ENCODE measurements at places on chromosomes 16 and 17.

- no peaks in the 10 kb centered on the region for H3K36me3 ChIP-seq
- no peaks in the 10 kb centered on the region for H3K4me1 ChIP-seq
- H3K27ac ChIP-seq, result no peak overlapping the region
- peak; percentile 17 for DNase-seq
- no peak overlapping the region for H3K4me3 ChIP-seq
Observed at GRCh38 chr17:2952174-2952845, 111.1 kb downstream of the OR1D5 start.

GRCh38 chr16:10862438-10862837 lies 14.6 kb upstream of the CIITA start:
- H3K27ac ChIP-seq, result no peak overlapping the region
- no peak for DNase-seq
- H3K4me3 ChIP-seq, result no peak overlapping the region
- no peaks in the 10 kb centered on the region for H3K27me3 ChIP-seq
- H3K36me3 ChIP-seq, result no peaks in the 10 kb centered on the region

DNA sequence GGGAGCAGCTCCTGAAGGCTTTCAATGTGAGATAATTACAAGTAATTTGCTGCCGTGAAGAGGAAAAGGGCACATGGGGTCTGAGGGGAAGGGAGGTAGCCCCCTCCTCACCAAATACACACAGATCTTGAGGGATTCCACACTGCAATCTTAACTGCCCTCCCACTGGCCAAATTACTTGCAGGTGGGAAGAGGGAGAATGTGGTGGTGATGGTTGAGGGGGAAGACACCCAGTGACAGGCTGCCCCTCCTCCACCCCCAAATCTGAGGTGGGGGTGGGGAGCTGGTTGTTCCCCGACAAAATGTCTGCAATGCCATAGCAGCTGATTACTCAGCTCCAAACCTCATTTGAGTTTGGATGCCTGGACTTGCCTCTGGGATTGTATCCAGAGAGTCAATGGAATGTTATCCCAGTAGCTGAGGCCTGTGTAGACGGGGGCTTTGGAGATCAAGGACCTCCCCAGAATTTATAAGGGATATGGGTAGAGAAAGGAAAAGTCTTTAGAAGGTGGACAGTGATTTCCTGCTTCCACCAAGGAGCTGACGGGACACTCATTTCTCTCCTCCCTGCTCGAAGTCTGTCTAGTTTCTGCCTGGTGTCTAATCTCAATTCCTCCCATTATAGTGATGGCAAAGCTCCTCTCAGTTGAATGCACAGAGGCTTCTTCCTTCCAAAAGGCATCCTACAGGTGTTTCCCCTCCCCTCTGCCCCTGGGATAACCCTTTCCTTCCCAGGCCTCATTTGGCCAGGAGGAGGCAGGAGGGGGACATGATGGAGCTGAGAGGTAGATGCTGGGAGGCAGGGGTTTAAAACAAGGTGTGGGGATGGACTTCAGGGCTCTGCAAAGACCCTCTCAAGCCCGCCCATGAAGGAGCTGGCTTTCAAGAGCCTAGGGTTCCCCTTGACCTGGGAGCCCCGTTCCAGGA lies 8.7 kb downstream of the DLX4 start:
- no peak for DNase-seq
- H3K4me1 ChIP-seq, result peaks cover 5% of the 10 kb centered on the region
- H3K27me3 ChIP-seq, result peaks cover 53% of the 10 kb centered on the region
- H3K27ac ChIP-seq, result no peak overlapping the region

- H3K4me1 ChIP-seq, result peaks cover 60% of the 10 kb centered on the region
- no peak overlapping the region for H3K4me3 ChIP-seq
- DNase-seq, result no peak
- peaks cover 9% of the 10 kb centered on the region for H3K27me3 ChIP-seq
- peaks cover 69% of the 10 kb centered on the region for H3K36me3 ChIP-seq
- peak overlapping the region; percentile 60 for H3K27ac ChIP-seq
Observed at GRCh38 chr16:84833542-84834402, 14.0 kb downstream of the CRISPLD2 start.
